ENCODE measurements at places on chromosomes 3 and 15.

DNA sequence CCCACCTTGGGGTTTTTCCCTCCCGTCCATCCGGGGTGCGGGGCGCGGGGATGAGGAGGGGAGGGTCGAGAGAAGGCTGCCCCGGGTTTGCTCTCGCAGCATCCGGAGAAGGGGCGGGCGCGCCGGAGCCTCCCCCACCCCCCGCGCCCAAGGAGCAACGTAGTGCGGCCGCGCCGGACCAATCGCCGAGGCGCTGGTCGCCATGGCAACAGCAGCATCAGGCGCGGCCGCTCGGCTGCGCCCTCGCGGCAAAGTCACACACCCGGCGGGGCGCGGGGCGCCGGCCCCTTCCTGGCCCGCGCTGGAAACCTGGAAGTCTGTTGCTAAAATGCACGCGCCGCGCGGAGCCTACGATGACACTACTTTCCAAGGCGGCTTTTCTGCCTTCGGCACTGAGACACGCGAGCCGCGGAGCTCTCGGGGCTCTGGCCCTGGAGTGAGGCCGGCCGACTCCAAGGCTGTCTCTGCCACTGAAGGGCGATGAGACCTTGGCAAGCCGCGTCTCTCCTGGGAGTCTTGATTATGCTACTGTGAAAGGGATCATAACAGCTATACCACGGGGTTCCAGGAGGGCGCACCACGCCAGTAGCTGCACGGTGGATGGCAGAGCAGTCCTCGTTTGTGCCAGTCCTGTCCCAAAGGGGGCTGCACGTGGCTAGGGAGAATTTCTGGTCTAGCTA is at the start of gene IQSEC1:
TSS of gene IQSEC1 (minus strand) at position 104 of the 680 bp plus-strand sequence. CDS start 415 bp downstream, outside the sequence.
- DNase-seq, result peak; percentile 49

GRCh38 chr15:31563001-31563400 is 236.4 kb downstream of the KLF13 start:
- DNase-seq, result no peak

- DNase-seq, result no peak
Measured at GRCh38 chr15:71151081-71151480, 35.8 kb downstream of the THSD4 start.

DNA sequence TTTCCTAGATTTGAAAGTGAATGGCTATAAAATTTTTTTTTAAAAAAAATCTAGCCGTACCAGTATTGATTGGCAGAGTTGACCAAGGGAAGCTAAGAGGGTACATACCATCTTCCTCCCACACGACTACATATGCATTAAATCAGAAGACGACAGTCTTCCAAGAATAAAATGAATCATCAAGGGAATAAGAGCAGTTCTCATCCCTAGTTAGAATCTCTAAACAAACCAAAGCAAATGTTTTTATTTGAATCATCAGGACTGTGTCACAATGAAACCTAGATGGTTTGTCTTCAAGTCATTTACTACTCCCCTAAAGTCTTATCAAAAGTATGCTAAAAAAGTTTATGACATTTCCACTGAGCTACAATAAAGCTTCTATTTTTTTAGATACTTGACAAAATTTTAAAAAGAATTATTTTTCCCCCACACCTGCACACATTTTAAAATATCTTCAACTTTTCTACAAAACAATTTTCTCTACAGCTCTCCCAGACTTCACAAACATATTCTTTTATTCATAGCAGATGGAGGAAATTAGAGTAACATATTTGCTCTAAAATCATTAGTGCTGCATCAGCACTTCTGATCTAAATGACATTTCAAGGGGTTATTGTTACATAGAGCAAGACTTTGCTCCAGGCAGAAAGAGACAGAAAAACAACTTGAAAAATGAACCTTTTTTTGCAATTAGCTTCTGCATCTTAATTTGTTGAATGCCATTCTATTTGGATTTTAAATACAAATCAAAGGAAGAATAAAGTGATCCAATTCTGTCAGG is 547.1 kb downstream of the FHIT start:
- DNase-seq, result no peak

DNA sequence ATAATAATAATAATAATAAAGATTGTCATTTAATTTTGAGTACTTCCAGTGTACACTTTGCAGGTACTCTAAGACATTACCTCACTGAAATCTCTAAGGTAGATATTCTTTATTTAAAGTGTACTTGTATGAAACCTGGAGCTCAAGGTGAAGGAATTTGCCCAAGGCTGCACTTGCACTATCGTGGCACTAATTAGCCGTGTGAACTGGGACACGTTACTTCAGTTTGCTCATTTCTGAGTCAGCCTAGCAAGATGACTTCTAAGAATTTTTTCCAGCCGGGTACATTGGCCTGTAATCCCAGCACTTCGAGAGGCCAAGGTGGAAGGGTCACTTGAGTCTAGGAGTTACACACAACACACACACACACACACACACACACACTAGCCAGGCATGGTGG is 33.5 kb downstream of the MLH1 start:
- DNase-seq, result no peak

DNA sequence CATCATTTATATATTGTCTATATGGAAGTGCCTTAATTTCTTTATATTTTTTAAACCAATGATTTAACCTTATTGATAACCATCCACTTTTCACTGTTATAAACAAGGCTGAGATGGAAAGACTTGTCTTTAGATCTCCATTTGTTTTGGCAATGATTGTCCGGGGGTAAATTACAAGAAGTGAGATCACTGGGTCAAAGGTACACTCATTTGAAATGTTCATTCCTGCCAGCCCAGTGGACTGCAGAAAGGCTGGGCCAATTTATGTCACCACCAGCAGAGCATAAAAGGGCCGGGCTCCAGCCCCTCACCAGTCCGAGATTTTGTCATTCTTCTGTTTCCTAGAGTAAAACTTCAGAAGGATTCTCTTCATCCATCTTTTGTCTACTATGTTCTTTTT is 93.6 kb upstream of the NEO1 start:
- DNase-seq, result no peak

DNA sequence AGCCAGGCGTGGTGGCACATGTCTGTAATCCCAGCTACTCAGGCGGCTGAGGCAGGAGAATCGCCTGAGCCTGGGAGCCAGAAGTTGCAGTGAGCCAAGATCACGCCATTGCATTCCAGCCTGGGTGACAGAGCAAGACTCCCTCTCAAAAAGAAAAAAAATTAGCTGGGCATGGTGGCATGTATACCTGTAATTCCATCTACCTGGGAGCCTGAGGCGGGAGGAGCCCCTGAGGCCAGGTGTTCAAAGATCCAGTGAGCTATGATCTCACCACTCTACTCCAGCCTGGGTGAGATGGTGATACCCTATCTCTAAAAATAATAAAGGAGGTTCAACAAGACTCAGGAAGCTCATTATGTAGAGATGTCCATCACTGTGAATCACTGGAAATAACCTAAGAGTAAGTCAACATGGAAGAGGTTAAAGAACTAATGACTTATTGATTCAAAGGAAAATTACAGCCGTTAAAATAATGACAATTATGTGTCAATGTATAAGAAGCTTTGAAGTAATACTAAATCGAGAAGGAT is 19.8 kb upstream of the RAB7A start:
- no peak for DNase-seq

DNA sequence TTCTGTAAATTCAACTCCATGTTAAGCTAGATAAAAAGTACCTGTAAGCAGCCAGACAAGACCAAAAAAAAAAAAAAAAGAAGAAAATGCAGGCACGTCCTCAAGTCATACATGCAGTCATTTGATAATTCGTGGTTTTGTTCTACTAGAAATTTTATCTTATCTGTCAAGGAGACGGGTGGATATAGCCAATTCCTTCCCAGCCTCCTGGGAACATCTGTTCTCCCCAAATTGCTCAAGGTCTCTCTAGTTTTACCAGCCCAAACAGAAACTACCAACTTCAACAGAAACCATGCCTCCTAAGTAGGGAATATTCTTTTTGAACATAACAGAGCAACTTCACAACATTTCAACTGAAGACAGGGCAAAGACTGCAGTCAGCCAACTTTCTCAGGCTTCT is 19.5 kb downstream of the RYK start:
- DNase-seq, result no peak

DNA sequence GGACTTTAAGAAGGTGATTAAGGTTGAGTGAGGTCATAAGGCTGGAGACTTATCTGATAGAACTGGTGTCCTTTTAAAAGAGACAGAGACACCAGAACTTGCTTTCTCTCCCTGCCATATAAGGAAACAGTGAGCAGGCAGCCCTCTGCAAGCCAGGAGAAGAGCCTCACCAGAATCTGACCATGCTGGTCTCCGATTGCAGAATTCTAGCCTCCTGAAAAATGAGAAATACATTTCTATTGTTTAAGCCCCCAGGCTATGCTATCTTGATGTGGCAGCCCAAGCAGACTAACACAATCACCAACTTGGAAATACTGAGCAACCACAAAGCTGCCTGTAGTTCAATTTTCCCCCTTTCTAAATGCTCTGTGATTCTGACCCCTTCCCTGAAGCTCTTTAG is 161.4 kb upstream of the RARB start:
- DNase-seq, result no peak

- no peak for DNase-seq
Measured at GRCh38 chr3:129564981-129565644, 22.1 kb downstream of the H1-8 start.

DNA sequence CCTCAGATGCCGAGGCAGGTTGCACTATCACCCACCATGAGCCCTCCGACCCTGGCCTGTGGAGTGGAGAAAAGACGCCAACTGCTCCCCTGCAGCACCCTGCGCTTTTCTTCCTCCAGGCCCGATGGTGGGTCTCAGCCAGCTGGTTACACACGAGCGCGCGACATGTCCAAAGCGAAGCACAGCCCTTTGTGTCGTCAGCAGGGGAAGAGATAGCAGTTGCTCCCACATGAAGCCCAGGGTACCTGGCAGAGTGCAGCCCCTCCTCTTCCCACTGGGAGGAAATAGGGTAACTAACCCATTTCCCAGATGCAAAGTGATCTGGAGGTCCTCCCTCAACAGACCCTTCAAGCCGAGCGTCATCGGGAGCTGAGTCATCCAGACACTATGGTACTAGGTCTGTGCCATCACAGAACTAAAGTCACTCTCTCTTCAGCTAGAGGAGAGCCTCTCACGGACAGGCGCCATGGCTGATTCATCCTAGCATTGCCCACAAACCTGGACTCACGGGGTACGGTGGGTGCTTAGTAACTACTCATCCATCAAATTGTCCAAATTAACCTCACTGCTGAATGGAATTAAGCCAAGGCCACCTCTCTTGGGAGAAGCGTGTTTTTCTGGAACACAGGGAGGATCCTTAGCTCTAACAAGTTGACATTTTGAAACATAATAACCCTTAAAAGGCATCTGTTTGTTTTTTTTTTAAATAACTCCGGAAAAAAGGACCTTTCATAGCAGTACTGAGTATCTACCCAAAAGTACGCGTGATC is 45.2 kb upstream of the BDH1 start:
- no peak for DNase-seq

- DNase-seq, result no peak
Measured at GRCh38 chr15:58627046-58627445, 122.5 kb downstream of the ADAM10 start.

GRCh38 chr3:44995142-44995770 is 19.2 kb downstream of the EXOSC7 start:
- DNase-seq, result no peak

DNA sequence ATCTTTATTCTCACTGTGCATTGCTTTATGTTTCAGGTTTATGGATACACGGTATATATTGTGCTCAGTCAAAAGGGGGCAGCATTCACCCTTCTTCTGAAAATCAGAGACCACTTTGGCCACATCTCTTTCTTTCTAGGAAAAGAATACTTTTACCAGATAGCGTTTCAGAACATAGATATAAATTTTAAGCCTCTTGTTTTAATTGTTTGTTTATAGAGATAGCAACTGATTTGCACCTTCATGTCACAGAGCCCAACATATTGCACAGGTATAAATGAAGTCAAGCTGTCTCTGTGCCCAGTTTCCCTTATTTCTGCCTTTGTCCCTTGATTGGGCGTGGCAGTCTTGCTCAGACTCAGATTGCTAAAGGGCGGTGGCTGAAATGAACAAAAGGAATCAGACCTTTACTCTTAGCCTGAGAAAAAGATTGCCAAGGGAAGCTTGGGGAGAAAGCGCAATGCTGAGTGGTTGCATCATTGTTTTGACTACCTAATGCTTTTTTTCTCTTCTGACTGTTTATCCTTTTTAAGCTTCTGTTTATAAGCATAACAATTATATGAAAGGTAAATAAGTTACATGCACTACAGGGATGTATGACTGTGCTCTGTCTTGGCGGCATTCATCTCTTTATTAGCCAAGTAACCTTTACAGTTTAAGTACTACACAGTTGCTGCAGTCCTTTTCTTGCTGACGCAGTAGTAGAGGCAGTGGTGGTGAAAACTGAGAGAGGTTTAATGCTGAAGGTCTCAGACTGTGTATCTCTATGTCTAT is 70.8 kb upstream of the ZBTB20 start:
- DNase-seq, result no peak

- DNase-seq, result no peak
Measured at GRCh38 chr15:47551079-47551478, 166.2 kb upstream of the SEMA6D start.

DNA sequence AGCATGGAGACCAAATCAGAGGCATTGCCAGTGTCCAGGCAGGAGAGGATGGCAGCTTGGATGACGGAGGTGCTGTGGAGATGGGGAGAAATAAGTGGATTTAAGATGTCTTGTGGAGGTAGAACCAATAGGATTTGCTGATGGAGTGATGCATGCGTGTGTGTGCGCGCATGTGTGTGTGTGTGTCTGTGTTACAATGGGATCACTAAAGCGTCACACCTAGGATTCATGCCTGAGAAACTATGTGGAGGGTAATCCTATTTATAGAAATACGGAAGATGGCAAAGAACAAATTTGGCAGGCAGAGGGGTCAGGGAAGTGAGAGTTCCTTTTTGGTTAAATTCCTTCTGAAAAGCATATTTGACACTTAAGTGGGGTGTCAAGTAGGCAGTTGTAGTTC is 64.8 kb upstream of the ARL8B start:
- DNase-seq, result no peak

DNA sequence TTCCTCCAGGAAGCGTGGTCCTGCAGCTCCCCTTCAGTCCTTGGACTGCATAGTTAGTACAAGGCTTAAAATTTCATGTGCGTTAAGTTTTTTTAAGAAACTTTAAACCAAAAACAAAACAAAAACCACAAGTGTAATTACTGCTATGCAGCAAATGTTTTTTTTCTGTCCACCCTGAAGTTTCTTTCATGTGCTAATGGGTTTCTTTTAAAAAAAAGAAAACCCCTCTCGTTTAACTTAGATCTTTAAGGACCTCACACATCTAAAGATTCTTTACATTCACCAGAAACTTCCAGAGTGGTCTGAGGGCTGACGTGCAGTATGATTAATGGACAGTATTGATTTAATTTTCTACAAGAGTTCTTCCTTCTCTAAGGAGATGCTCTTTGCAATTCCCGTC is 72.0 kb upstream of the PYGO1 start:
- DNase-seq, result no peak

DNA sequence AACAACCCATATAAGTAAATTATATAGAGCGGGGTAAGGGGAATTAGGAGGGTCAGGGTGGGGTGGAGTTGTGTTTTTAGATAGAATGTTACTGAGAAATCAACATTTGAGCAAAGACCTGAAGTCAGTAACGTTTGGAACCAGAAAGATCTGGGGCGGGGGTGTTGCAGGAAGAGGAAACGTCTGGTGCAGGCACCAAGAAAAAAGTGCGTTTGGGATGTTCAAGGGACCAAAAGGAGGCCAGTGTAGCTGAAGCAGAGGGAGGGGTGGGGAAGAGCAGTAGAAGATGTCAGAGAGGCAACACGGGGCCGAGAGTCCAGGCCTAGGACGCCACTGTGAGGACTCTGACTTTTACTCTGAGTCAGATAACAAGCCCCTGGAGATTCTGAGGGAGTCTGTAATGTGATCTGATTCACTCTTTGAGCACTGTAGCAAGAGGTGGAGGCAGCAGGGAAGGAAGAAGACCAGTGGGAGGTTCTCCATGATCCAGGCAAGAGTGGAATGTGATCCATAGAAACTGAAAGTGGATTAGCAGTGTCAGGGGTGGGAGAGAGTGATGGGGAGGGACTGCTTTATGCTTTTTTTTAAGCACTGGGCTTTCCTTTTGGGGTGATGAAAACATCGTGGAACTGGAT is 179.3 kb upstream of the CHRM5 start:
- no peak for DNase-seq

Data from T-helper 2 cell (primary cell).